ENCODE measurements at places on chromosomes 3 and 15.

GRCh38 chr15:80191897-80192595 is 39.2 kb downstream of the FAH start:
- no peak for DNase-seq

- peak; percentile 25 for DNase-seq
These were observed at the start of gene ZNF385D for GRCh38 chr3:21750831-21751391. Gene ZNF385D, minus strand, starts transcription at chr3:21751210. Its CDS starts 294 bp downstream, at chr3:21750916.

DNA sequence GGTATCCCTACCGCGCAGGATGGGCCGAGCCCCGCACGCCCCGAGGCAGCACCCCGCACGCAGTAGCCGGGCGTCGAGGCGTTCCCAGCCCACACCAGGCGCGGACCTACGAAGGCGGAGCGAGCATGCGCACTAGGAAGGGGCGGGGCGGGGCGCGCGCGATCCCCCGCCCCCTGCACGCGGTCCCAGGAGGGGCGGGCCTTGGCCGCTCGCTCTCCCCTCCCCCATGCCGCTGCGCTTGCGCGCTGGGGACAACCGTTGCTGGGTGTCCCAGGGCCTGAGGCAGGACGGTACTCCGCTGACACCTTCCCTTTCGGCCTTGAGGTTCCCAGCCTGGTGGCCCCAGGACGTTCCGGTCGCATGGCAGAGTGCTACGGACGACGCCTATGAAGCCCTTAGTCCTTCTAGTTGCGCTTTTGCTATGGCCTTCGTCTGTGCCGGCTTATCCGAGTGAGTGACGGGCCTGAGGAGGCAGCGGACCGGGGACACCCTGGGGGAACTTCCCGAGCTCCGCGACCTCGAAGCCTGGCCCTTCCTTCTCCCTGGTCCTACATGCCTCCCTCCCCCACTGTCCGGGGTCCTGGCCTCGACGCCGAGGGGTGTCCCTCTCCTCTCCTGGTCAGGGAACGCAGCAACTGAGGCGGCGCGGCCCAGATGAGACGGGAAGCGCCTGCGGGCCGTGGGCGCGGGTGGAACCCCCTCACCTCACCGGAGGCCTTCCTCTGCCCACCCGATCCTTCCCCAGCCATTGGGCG is at the start of gene SPESP1:
SPESP1 (plus strand) TSS at position 258 of the 755 bp plus-strand sequence; CDS start at position 387, 129 bp downstream.
- DNase-seq = no peak

DNA sequence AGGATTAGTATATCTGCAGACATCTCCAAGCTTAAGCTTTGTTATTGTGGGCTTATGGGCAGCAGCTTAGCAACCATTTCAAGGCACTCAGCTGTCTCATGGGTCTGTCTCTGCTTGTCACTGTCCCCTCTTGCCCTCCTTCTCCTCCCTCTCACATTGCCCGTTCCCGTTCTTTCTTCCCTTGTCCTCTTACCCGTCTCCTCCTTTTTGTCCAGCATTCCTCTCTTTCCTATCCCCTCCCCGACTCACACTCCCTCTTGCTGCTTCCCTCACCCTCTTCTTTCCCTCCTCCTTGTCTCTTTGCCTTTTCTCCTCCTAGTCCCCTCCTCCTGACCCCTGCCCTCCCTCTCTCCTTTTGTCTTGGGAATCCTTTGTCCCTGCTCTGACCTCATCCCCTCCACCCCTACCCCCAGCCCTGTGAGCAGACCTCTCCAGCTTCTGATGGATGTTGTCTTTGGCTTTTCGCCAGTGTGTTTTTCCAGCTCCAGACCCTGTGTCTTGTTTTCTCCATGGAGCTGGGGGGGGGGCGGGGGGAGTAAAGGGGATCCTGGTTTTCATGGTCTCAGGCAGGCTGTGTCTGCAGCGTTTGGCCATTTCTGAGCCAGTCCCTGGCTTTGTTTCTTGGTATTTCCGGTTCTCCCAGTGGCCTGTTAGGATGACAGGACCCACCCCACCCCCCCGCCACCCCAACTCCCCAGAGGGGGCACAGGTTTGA is 47.9 kb upstream of the TRAK1 start:
- no peak for DNase-seq

DNA sequence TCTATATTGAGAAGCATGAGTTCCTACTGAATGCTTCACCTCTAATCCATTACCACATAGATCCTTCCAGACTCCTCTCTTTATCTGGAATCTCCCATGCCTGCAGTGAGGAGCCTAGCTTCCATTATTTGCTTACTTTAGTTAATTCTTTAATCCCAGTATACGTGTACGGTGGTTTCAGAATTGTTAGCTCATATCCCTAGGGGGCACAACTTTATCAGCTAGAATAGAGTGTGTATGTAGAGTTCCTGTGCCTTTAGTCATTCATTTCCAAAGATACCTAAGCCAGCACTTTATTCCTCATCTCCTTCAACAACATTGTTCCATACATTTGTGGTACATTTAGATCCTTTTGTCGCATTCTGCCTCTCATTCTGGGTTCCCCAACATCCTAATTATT is 226.0 kb downstream of the TJP1 start:
- DNase-seq = no peak

DNA sequence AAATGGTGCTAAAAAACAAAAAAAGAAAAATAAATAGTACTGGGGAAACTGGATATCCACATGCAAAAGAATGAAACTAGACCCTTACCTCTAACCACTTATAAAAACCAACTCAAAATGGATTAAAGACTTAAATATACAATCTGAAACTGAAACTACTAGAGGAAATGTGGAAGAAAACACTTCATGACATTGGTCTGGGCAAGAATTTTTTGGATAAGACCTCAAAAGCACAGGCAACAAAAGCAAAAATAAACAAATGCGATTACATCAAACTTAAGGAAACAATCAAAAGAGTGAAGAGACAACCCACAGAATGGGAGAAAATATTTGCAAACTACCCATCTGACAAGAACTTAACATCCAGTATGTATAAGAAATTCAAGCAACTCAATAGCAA is 6.4 kb downstream of the IFT57 start:
- no peak for DNase-seq

GRCh38 chr15:48674876-48675275 is 29.4 kb upstream of the FBN1 start:
- no peak for DNase-seq

GRCh38 chr3:133869586-133869985 is 26.1 kb downstream of the RAB6B start:
- no peak for DNase-seq

DNA sequence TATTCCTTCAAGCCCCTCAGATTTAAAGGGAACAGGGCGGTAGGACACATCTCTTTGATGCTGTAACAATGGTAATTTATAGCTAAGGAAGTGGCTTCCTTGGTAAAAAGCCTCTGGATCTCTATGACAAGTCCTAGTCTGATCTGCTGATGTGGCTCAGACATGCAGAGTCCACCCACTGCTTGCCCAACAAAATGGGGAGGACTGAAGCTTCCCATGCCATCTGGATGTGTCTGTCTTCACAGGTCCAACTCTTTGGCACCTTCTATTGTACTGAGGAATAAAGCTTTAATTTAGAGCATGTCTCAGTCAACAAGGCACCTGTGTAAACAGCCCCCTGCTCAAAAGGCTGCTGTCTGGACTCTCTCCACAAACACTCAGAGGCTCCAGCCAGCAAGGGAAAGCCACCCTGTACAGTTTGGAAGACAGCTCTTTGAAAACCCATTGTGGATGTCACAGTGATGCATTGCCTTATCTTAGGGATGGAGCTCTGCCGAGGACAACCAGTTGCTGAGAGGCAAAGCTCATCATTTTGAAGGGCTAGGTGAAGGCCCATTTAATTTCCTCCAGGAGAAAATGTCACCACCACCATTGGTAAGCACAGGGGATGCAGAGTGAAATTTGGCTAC is 348.6 kb upstream of the GRM7 start:
- DNase-seq = no peak

- DNase-seq = no peak
These were observed 12.9 kb downstream of the KLF13 start for GRCh38 chr15:31339558-31339895.

DNA sequence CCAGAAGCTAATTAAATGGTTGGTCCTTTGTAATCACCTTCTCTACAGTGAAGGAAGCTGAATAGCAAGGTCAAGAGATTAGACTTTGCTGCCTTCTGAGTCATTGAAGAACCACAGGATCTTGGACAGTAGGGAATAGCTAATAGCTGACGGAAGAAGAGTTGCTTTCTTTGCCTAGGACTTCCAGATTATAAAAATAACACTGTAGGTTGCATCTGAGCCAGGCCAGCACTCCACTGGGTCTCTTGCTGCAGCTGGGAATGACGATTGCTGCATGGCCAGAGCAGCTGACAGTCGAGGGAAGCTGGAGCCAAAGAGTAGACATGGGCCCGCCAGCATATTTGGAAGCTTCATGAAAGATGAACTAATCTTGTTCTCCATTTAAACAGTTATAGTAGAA is 81.5 kb upstream of the KCNMB2 start:
- no peak for DNase-seq

DNA sequence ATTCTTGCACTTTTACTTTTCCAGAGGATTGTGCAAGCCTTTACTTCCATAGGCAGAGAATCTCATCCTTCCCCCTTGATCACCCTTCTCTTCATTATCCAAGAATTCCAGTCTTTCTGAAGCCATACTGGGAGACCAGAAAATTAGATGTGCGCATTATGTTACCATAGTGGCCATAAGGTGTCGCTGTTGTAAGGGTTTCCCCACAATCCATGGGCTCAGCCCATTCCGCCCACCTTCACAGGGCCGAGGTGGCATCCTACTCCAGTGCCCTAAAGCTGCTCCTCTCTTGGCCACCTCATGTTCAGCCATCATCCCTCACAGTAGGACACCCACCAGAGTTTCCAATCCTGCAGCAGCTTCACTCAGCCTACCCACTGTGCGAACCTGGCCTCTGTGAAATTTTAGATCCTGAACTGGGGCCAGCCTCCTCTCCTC is 35.0 kb downstream of the CTSH start:
- DNase-seq = no peak

- no peak for DNase-seq
These were observed 147.5 kb upstream of the MBNL1 start for GRCh38 chr3:152121270-152121636.

DNA sequence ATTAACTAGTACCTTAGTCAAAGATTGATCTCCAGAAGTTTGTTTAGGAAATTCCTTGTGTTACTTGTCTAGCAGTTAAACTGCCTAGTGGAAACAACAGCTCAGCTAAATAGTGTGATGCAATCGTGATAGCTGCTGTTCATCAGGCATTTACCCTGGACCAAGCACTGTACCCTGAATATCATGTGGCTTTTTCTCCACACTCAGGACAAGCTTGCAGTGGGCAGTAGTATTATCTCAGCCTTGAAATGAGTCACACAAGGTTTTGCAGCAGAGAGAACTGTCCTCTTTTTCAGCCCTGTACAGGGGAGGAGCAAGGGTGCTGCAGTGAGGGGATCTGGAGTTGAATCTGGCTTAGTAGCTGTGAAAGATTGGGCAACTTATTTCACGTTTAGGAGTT is 208.4 kb downstream of the TP63 start:
- no peak for DNase-seq

DNA sequence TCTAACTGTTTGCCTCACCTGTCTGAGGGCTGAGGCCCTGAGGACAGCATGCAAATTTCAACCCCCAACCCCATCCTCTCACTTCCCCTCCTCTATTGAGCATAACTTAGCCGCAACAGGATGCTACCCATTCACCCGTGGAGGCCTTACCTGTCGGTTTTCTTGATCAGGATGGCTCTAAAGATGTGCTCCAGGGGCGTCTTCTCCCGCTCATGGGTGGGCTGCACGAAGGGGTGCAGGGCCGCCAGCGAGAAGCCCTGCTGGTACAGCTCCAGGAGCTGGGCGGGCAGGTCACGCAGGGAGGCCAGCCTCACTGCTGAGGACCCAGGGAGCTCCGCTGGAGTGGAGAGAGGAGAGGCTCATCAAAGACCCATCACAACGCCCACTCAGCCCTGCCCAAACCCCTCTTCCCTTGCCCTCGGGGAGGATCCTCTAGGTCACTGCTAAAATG is 79.8 kb downstream of the RFTN1 start:
- DNase-seq = no peak

DNA sequence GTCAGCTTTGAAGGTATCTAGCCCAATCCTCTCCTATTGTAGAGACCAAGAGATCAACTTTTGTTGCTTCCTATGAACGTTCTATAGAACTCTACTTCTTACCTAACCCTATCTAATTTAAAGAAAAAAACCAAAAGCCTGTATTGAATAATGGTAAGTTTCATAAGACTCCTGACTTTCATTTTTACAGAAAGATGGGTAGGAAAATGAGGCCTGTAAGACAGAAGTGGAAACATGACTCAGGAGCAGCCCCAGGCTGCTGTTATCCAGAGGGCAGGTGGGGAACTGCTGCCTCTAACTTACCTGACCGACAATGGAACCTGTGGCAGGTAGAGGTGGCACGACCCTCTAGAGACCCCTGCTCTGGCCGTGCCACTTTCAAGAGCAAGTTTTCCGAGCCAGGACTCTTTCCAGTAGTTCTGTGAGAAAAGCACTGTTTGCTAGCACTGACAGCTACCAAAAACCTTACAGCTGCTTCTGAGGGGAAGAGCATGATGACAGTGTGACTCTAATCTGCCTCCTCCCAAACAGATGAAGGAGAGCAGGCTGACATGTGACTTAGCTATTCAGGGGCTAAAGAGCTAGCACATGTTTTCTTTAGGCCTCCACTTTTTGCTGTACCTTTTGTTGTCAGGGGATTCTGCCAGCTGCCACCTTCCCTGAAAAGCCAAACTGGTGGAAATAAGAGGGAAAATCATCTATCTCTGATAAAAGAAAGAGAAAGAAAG is 17.5 kb downstream of the POPDC2 start:
- no peak for DNase-seq

GRCh38 chr3:185311991-185312390 is 50.9 kb upstream of the MAP3K13 start:
- no peak for DNase-seq

- DNase-seq = no peak
These were observed 17.5 kb upstream of the POC1A start for GRCh38 chr3:52171514-52172261.

- DNase-seq = no peak
These were observed 105.1 kb upstream of the TRPM1 start for GRCh38 chr15:31206386-31207181.

DNA sequence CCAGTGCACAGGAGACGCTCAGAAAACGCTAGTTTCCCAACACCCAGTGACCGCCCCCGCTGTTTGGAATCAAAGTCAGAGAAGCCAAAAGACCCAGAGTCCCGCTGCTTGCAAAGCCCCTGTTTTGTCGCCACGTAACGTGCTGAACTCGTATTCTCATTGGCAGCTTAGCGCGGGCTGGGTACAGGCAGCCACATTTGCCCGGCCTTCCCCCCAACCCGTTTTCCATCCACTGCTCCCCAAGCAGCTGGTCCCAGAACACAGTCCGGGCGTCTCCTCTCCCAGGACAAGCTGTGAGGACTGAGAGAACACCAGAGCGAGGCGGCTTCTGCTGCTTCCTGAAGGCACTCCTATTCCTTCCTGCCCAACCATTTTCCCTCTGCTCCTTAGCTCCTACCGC is 54.8 kb downstream of the RASGRF1 start:
- DNase-seq = no peak

DNA sequence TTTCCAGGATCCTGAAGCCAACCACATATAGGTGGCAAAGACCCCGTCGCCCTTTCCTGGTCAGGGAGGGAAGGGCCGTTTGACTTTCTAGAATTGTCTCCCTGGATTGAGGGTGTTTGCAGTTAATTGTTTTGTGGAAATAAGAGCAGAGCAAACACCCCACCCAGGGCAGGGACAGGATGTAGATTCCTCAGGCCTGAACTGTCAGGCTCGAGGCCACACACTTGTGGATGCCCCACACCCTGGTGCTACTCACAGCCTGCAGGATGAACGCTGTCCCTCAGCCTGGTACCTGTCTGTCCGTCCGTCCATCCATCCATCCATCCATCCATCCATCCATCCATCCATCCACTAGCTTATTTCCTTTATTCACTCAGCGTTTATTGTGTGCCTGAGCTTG is 29.9 kb upstream of the FLNB start:
- no peak for DNase-seq

Measured in prostate gland (tissue), 2 donors.